Dermis blood vessel endothelial cell (primary cell): ENCODE measurements at places on chromosomes 11 and 22. TPM values are rescaled to one million over a fixed set of nuclear protein-coding genes. Genes with fewer than 3 reads are reported as not detected.

DNA sequence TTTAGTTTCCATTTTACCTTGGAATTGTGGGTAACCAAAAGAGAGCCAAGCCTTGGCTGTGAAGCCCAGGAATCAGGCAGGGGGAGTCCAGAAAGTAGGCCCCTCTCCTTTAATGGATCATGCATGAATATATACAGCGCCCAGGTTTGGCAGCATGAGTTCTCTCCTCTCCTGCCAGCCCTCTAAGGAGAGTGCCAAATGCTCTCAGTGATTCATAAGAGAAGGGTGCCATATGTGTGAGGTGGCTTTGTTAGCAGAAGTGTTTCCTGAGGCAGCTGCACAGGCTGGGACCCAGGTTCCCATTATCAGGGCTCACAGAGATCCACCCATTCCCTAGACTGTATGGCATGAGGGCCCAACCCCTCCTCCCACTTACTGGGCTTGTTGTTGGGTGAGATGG, 52.3 kb upstream of the SCUBE2 start:
- no peak for DNase-seq

DNA sequence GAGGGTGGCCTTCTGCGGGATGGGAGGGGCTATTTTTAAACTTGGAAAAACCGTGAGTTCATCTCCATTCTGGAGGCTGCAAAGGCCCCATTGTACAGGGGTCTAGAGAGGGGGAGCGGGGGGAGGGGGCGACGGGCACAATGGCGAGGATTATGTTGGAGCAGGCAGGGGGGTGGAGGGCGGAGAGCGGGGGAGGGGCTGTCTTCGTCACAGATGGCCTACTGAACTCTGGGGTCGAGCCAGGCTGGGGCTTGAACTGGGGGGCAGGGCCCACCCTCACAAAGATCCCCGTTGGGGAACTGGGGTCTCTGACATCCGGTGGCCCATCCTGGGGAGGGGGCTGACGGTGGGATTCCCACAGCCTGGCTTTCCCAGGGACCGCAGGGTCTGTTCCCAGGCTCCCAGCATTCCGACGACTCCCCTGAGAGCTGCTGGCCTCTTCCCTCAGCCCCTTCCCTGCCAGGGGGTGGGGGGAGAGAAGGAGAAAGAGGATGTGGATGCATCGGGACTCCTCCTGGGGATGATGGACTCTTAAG, 3.4 kb upstream of the MCAM start:
- peak; percentile 72 for DNase-seq

GRCh38 chr11:69448471-69449284, 32.8 kb upstream of the LINC01488 start:
- no peak for DNase-seq

- no peak for DNase-seq
Observed at GRCh38 chr22:29786031-29786430, 18.9 kb downstream of the UQCR10 start.

GRCh38 chr11:17388609-17389210, at the start of gene KCNJ11:
Gene KCNJ11, minus strand, starts transcription at chr11:17388659. Its CDS starts 568 bp downstream, at chr11:17388091.
- no peak for DNase-seq

DNA sequence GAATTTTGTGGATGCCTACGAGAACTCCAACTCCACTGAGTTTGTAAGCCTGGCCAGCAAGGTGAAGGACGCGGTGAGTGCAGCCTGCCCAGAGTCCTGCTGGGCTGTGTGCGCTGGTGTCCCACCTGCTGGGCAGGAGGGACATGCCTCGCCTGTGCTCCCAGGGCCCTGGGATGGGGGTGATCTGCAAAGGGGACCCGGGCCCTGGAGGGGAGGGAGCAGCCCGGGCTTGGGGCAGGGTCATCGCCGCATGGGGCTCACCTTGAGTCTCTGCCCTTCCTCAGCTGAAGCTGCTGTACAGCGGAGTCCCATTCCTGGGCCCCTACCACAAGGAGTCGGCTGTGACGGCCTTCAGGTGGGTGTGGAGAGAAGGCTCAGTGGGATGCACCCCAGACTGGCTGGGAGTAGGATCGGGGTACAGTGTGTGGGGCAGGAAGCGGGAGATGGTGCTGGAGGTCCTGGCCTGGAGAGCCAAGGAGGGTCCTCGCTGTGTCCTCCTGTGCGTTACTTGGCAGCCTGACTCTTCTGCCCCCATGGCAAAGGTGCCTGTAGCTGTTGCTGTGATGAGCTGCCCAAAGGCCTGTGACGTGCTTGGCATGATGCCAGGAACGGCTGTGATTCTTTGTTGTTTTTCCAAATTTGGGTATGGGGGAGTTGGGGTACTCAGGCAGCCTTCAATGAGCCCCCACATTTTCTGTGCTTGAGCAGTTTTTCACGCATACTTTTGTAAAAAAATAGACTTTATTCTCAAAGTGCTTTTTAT, 29.2 kb downstream of the ST14 start:
- DNase-seq = no peak

GRCh38 chr22:40817737-40818136, 1.4 kb downstream of the SLC25A17 start:
- no peak for DNase-seq

GRCh38 chr22:27433585-27434190, 367.9 kb downstream of the MN1 start:
- DNase-seq = peak; percentile 25

DNA sequence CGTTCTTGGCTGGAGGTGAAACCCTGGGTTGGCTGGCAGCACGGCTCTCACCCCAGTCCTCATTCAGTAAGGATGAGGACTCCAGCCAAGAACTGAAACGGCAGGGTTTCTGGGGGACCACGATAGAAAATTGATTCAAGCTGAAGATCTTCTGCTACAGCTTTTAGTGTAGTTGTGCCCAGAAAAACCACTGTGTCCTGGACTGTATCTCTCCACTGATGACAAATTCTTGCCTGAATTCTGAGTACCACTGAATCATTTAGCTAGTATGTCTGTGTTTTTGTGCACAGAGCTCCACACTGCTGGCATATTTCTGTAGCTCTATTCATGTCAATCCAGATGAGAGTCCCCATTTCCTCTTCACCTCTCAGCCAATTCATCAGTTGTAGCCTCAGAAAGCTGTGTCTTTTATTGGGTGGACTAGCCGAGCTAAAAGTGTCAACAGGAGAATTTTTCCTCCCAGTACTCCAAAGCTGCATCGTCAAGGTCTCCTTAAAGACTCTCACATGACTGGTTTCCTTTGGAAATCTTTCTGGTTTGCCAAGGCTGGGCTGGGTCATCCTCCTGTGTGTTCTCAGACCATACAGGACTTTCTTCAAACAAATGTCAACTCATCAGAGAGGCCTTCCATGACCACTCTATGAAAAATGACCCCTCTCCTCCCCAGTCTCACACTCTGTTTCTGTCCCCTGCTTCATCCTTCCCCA, 144.6 kb downstream of the LDLRAD3 start:
- DNase-seq = peak; percentile 11

DNA sequence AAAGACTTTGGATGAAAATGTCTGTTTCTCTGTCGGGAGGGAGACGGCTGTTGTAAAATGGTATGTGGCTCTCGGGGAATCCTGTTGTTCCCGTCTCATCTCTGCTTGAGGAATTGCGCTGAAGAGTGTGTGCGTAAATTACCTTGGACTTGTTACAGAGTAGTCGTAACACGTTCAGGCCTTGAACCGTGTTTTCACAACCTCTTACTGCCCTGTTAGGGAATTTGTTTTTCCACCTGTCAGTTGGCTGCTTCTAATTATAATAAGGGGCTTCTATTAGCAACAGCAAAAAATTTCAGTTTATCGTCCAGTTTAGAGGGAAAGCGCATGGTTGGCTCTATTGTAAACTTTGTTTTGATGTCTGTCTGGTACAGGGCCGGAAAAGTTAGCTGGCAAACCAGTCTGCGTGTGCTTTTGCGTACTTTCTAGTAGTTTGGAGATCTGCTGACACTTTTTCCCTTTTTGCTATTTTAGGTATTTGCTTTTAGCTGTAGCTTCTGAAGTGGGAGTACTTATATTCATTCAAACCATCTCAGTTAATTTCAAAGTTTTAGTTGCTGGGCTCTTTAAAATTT, 1.5 kb downstream of the HIPK3 start:
- peak; percentile 62 for DNase-seq

- DNase-seq = no peak
Observed at GRCh38 chr11:120236169-120237107, 3.5 kb upstream of the POU2F3 start.

DNA sequence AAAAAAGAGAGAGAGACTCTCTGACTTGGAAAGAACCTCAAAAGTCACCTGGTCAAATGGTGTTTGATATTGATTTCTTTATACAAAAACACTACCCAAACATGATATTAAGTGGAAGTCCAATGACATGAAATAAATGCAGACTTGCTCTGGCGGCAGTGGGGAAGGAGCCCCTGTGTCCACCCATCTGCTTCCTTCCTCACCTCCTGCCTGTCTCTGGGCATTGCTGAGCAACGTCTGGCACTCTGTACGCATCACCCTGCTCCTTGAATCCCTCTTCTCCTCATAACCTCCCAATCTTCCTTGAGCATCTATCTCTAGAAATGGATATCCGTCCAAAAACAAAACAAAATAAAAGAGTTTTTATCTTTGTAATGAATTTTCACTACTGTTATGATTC, 39.9 kb upstream of the GRAMD1B start:
- DNase-seq = no peak

GRCh38 chr11:63652671-63653070, 18.5 kb downstream of the ATL3 start:
- DNase-seq = peak; percentile 32

DNA sequence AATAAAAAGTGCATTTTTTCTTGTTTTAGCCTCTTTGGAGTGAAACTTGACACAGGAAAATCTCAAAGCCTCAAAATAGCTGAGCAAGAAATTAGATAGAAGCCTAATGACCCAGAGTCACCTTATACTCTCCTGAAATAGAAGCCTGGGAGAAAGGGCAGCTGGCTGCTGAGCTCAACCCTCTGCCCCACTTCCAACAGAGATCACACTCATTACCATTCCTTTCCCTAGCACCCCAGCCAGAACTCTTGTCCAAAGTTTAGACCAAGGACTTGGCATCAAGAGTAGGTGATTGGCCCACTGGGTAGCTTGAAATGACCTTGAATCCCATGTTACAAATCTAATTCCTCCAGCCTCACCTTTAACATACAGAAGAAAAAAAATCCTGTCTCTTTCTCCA, 62.7 kb upstream of the AMOTL1 start:
- no peak for DNase-seq

DNA sequence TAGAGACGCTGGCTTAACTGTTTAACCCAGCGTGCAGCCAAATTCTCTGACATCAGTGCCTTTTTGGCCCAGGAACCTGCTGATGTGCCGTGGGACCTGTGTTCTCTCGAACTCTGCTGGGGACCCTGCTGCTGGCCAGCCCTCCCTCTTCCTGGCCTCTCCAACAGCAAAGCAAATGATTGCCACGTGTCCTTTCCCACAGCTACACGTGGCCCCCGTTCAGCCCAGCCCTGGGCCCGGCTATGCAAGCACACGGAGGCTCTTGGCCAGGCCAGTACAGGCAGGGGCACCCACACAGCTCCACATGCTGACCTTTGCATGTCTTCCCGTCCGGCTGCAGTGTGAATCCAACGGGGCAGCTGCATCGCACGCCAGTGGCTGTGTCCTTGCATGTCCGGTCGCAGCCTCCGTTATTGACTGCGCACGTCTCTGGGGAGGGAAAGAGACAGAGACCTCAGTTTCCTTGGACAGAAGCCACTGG, 51.6 kb upstream of the TTLL12 start:
- no peak for DNase-seq

DNA sequence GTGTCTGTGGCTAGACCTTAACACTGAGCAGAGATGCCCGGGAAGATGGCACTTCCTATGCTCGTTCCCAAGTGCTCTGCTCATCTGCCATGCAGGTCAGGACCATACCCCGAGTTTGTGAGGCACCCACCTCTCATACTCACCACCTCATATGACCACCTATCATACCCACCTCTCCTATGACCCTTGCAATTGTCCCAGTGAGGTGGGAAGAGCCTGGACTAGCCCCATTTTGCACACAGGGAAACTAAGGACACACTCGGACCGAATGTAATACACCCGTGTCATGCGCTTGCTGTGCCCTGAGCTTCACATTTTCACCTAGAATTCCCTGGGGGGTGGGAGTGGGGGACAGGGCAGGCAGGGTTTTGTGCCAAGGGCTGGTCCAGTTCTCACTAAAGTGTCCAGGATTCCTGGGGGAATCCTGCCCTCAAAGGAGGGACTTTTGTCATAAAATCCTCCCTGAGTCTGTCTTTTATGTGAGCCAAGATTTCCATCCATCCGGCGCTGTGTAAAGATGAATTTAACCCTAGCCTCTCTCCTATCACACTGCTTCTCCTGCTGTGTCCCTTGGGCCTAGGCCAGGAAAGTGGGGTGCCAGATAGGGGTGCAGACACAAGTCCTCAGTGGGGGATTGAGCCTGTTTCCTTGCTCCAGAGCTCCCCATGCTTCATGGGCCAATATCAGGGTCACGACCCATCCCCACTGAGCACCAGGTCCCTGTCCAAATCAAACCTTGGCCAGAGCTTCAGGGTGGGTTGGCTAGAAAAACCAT, 20.0 kb downstream of the TPBGL start:
- DNase-seq = peak; percentile 21

DNA sequence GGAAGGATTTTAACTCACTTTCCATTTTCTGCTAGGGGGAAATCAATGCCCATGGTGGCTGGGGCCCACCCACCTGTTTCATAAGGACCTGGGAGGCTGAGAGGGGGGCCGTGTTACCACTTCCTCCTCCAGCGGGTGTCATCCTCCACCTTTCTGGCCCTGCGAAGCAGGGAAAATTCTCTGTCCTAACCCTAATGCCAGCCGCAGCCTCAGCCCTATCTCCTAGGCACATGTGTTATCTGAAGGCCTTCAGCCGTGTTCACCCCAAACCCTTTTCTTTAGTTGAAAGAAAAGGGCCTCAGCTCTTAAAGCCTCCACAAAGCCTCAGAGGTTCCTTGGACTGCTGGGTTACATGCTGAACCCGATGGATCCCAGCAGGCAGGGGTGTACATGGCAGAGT, 55.4 kb upstream of the NECTIN1 start:
- DNase-seq = no peak

GRCh38 chr22:45977003-45977411, at the start of gene WNT7B:
Gene WNT7B, minus strand, starts transcription at chr22:45977162. Its CDS starts 408 bp downstream, at chr22:45976754.
- no peak for DNase-seq

GRCh38 chr11:77407613-77408012, 66.3 kb downstream of the PAK1 start:
- peak; percentile 91 for DNase-seq

- no peak for DNase-seq
Observed at GRCh38 chr11:28447226-28447625, 339.0 kb downstream of the METTL15 start.

GRCh38 chr11:86070142-86071056, 1.5 kb upstream of the PICALM start:
- no peak for DNase-seq

GRCh38 chr11:47324520-47324919, 28.0 kb downstream of the MYBPC3 start:
- no peak for DNase-seq

GRCh38 chr11:70144262-70144661, 58.8 kb upstream of the FADD start:
- no peak for DNase-seq

GRCh38 chr11:113370634-113371033, 16.9 kb upstream of the ANKK1 start:
- no peak for DNase-seq

The BARX2 gene
- not detected in 2 replicates for total RNA-seq

The CASP1 gene
- total RNA-seq = 32.8 and 41.1 TPM in 2 replicates

The LAYN gene
- total RNA-seq = 71.8 and 91.7 TPM in 2 replicates

The BIK gene
- 1.7 and 1.9 TPM in 2 replicates for total RNA-seq

The TRIM48 gene
- total RNA-seq = not detected in 2 replicates

The GP1BB gene
- total RNA-seq = 5.3 and 5.4 TPM in 2 replicates

The VEGFB gene
- 20.4 and 23.1 TPM in 2 replicates for total RNA-seq

The ZBTB16 gene
- total RNA-seq = 23.1 and 34.7 TPM in 2 replicates

The C22orf23 gene
- total RNA-seq = 0.05 TPM in 1 of 2 replicates, not detected in the other

The ARL2 gene
- total RNA-seq = 144 and 145 TPM in 2 replicates

The MRGPRF gene
- 0.05 and 0.17 TPM in 2 replicates for total RNA-seq

The MYBPC3 gene
- total RNA-seq = not detected in 2 replicates

The UBQLNL gene
- 0.05 TPM in 1 of 2 replicates, not detected in the other for total RNA-seq

The OR51F2 gene
- total RNA-seq = not detected in 2 replicates

The CARS1 gene
- 40.7 and 46.0 TPM in 2 replicates for total RNA-seq

The KCNQ1OT1 gene
- total RNA-seq = 0.70 and 1.5 TPM in 2 replicates
